Activated gamma-delta T cell treated with Interleukin-2 at 50 U/mL for 16 hours (primary cell): ENCODE measurements at places on chromosomes 12 and 14.

DNA sequence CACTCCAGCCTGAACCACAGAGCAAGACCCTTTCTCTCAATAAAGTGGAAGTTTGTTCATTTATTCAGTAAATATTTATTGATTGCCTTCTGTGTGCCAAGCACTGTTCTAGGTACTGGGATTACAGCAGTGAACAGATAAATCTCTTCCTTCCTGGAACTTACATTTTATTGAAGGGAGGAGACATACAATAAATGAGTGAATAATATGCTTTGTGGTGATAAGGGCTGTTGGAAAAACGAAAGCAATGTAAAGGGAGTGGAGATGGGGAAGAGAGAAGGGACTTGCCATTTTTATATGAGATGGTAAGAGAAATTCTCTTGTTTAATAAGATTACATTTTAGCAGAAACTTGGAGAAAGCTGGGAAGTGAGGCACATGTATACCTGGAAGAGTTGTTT, 1.6 kb downstream of the GSKIP start:
- no peak for DNase-seq

DNA sequence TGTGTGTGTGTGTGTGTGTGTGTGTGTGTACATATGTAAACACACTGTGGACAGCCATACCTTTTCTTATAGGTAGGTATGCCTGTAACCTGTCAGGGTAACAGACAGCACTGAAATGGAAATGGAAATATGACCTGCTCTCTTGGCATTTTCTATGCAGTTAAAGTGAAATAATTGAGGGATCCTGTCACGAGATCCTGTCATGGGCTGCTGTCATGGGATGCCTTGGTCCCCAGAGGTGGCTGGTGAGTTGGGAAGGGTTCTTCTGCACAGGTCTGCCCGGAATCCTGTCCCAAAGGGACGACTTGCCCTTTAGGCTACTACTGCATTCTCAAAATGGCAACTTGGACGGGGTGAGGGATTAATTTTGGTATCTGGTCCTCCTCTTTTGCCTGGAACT, 47.3 kb downstream of the ELK3 start:
- DNase-seq: no peak

DNA sequence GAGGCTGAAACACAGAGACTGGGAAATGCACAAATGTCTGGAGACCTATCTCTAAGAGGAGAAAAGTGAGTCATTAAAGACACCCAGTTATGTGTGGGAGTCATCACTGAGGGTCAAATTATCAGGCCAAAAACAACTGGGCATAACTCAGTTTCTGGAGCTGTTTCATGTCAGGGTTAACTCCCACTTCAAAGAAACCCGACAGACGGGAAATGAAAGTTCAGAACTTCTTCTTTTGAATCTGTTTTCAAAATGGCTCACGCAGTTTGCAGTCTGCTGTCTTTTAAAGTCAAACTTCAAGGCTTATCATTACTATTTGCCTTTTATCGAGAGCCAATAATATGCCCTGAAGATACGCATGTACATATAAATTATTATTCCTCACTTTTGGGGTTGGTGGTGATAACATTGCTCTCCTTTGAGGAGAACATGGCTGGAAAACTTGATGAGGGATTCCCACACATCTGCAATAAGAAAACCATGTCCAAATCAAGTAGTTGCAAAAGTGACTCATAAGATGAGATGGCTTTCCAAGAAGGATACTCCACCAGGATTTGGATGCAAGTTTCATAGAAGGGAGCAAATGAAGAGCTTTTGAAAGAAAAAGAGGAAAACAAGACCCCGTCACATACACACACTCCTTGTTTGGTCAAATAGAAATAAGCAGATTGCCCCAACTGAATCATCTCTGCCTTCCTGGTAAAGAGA, 341.4 kb downstream of the ADAMTS20 start:
- DNase-seq: no peak

- DNase-seq: no peak
These were observed 21.3 kb downstream of the DTX1 start for GRCh38 chr12:113077859-113078255.

GRCh38 chr12:51985154-51985835, 21.5 kb upstream of the TAMALIN start:
- no peak for DNase-seq
